Stimulated activated CD4-positive, alpha-beta T cell treated with anti-CD3 and anti-CD28 coated beads, Interleukin-12 subunit alpha, Interleukin-12 subunit beta, amount 100 ng/mL, for 24 hours (primary cell): ENCODE measurements at places on chromosomes 2 and 18.

GRCh38 chr2:231039821-231040364, 2.6 kb downstream of the C2orf72 start:
- no peak for DNase-seq

DNA sequence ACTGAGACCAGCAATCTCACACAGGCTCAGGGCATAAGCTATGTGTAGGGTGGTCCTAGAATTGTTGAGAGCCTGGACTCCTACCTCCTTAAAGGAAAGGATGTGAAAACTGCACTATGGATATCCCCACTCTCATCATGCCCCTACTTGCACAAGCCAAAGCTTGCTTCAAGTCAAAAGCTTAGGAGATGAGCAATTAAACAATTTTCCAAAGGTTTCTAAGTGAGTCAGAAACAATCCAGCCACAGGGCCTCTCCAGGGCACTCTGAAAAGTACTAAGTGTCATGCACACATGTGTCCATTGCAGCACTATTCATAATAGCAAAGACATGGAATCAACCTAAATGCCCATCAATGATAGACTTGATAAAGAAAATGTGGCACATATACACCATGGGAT, 215.4 kb downstream of the AFF3 start:
- no peak for DNase-seq

- no peak for DNase-seq
Measured at GRCh38 chr2:62265106-62265505, 69.2 kb downstream of the B3GNT2 start.

GRCh38 chr2:184730288-184730687, 132.0 kb downstream of the ZNF804A start:
- no peak for DNase-seq

DNA sequence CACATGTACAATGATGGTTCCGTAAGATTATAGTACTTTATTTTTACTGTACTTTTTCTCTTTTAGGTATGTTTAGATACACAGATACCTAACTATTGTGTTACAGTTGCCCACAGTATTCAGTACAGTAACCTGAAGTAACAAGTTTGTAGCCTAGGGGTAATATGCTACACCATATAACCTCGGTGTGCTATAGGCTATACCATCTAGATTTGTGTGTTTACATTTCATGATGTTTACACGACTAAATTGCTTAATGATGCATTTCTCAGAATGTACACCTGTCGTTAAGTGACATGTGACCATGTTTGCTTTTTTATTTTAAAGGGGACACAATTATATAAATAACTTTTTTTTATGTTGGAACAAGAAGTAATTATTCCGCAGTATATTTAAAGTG, 34.5 kb downstream of the PIK3C3 start:
- no peak for DNase-seq

DNA sequence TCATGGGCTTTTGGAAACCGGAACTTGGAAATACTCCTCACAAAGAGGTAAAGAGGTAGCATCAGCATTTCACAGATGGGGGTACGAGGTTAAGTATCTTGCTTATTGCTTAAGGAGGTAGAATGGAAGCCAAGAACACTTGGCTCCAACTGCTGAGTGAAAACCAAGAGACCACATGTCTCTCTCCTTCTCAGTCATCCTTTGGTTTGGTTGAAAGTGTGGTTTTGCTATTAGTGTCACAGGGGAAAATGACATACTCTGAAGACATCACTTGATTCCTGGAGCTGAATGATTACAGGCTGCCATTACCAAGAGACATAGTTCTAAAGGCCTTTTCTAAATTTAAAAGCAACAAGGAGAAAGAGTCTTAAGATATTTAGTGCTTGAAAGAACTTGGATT, 41.5 kb downstream of the ANTXR1 start:
- no peak for DNase-seq

- no peak for DNase-seq
Measured at GRCh38 chr2:457262-457661, 169.4 kb upstream of the ALKAL2 start.

DNA sequence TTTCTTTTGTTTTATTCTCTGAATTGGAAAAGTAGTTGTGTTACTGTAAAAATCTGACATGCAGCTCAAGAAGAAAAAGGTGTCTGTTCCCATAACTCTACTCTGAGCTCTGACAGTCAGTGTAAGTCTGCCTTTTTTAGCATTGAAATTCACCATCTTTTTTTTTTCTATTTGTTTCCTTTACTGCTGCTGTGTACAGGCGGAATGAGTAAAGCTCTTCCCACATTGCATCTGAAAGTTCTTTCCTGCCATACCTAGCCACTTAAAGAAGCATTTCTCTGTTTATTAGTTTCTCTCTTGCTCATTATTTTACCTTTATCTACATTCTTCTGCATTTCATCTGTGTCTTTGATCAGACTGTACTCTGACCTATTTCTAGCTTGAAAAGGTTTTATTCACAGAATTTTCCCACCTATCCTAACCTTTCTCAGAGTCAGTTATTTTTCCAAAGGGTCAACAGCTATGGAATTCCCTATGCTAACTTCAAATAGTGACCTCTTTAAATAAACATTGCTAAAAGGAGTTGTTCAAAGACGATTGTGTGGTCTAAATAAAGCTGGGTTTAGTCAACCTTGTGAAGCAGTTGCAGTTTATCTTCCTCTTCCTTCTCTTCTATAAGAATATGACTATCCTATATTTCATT, 1303.1 kb upstream of the ZEB2 start:
- DNase-seq = no peak

- DNase-seq = no peak
Measured at GRCh38 chr18:78239090-78239457, 740.5 kb upstream of the SALL3 start.

- DNase-seq = no peak
Measured at GRCh38 chr18:59878644-59879043, 21.2 kb upstream of the PMAIP1 start.

GRCh38 chr18:21602299-21602587, 1.7 kb upstream of the ESCO1 start:
- no peak for DNase-seq

GRCh38 chr2:120167272-120167671, 55.9 kb downstream of the TMEM185B start:
- DNase-seq = no peak

DNA sequence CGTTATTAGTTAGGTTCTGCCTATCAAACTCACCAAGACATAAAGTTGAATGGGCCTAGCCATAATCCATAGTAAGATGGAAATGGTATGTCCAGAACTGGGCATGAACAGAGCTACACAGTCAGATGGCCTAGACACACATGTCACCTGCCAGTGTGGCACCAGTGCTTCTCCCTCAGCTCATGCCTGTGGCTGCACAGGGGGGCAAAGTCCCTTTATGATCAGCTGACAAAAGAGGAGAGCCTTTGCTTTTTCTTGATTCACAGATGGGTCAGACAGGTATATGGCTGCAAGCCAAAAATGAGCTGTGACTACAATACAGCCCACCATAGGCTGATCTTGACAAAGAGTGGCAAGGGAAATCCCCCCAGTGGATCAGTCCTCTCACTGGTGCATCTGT, 28.3 kb upstream of the STARD7 start:
- DNase-seq = no peak

DNA sequence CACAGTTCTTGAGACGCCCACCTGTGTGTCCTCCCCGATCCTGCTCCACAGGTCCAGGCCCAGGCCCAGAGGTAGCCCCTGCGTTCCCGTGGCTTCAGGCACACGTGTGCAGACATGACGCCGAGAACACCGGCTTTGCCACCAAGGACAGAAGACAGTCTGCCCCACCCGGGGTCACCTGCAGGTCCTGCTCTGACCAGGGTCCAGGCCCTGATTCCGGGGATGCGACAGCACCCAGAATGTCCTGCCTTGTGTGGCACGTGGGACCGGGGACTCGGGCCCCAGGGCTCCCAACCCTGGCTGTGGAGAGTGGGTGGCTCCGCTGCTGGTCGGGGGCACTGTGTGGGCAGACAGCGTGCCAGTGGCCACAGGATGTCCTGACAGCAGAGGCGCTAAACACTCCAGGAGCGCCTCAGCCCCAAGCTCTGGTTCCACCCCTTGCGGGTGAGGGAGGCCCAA, 36.9 kb downstream of the ADI1 start:
- DNase-seq = no peak

DNA sequence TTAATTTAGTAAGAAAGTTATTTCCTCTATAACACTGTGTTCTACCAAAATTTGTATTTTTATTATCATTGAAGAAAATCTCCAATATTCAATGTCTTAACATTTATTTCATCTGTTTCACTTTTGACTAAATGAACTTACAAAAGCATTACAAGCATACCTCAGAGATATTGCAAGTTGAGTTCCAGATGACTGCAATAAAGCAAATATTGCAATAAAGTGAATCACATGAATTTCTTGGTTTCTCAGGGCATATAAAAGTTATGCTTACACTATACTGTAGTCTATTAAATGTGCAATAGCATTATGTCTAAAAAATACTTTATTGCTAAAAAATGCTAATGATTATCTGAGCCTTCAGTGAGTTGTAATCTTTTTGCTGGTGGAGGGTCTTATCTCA, 78.3 kb downstream of the TTC32 start:
- DNase-seq = no peak

- no peak for DNase-seq
Measured at GRCh38 chr2:218407717-218408116, 8.0 kb downstream of the CTDSP1 start.
